ENCODE measurements at places on chromosomes 12 and 14.

DNA sequence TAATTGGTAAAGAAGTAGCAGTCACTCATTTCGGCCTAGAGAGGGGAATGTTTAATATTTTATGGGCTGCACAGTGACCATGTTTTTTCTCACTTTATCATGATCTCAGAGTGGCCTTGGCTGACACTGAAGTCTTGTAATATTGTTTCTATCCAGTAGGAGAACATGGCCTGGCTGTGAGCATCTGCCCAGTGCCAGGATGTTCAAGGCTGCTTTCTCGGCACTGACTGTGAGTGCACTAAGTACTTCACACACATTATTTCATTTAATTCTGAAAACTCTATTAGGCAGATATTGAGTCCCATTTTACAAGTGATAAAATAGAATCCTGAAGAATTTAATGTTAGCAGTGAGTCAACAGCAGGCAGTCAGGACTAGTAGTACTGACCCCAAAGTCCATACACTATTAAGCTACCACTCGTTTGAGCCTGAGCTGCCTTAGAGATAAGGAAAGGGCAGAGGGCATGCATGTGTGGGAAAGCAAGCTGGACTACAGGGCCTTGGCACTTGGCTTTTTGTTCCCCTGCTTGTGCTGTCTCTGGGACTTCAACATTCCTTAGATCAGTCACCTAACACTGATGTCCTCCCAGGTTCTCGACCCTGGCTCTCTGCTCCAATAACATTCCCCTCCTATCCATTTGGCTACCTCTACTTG, 42.2 kb upstream of the APPL2 start:
- no peak for DNase-seq

DNA sequence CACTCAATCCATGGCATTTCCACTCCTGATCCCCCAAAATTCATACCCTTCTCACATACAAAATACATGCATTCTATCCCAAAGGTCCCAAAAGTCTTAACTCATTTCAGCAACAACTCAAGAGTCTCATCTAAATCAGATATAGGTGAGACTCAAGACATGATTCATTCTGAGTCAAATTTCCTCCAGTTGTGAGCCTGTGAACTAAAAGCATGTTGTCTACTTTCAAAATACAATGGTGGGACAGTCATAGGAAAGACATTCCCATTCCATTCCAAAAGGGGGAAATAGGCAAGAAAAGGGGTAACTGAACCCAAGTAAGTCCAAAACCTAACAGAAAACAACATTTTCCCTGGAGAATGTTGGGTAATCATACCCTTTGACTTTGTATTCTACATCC, 103.3 kb downstream of the C12orf75 start:
- no peak for DNase-seq

- peak; percentile 7 for DNase-seq
Observed at GRCh38 chr12:40152783-40153383, 47.0 kb upstream of the SLC2A13 start.

GRCh38 chr12:133081159-133081780, 547 bp downstream of the ZNF140 start:
- DNase-seq = no peak

DNA sequence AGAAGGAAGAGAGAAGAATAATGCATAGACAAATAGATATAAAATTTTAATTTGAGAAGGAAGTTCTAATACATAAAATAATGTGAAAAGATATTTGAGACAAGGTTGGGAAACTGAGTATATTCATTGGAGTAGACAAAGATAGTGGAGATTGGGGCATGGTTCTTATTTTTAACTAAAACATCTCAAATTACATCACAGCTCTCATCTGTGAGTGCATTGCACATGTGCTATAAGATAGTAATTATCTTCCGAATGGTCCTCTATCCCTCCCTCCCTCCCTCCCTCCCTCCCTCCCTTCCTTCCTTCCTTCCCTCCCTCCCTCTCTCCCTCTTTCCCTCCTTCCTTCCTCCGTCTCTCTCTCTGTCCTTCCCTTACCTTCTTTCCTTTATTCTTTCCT, 1104.0 kb upstream of the FLRT2 start:
- no peak for DNase-seq

DNA sequence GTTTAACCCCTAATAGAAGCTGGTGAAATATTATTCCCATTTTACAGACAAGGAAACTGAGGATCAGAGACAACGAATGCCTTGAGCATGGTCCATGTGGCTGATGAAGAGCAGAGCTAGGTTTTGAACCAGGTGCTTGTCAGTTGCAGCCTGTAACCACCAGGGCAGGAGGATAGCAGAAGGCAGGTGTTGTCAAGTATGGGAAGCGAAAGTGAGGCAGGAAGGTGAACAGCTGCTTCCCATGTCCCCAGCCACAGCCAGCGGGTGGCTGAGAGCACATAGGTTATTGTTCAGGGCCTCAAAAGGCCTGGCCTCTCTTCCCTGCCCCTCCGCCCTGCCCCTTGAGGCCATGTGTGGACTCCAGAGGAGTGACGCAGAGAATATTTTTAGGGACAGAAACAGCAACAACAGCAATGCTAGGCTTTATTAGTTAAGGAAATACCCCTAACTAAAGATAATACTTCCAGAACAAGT, 39.6 kb downstream of the IQSEC3 start:
- peak; percentile 80 for DNase-seq

DNA sequence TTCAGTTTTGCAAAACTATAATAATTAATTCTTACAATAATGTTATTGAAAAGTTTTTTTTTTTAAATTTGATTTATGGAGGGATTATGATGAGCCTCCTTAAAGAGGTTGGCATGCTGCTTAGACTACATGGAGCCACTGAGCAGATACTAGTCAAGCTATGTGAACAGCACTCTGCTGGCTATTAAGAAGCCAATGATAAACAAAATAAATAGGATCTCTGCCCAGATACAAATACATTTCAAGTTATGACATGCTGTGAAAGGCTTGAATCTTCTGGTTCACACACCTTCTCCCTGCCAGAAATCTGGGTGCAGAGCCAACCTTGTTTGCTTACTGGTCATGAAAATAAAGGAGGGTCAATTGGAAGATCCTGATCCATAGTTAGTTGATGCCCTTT, 107.4 kb upstream of the NAV3 start:
- DNase-seq = no peak

- DNase-seq = no peak
Observed at GRCh38 chr12:2616763-2617162, 178.0 kb upstream of the FKBP4 start.

GRCh38 chr12:75850721-75851462, 180.7 kb downstream of the PHLDA1 start:
- DNase-seq = no peak

DNA sequence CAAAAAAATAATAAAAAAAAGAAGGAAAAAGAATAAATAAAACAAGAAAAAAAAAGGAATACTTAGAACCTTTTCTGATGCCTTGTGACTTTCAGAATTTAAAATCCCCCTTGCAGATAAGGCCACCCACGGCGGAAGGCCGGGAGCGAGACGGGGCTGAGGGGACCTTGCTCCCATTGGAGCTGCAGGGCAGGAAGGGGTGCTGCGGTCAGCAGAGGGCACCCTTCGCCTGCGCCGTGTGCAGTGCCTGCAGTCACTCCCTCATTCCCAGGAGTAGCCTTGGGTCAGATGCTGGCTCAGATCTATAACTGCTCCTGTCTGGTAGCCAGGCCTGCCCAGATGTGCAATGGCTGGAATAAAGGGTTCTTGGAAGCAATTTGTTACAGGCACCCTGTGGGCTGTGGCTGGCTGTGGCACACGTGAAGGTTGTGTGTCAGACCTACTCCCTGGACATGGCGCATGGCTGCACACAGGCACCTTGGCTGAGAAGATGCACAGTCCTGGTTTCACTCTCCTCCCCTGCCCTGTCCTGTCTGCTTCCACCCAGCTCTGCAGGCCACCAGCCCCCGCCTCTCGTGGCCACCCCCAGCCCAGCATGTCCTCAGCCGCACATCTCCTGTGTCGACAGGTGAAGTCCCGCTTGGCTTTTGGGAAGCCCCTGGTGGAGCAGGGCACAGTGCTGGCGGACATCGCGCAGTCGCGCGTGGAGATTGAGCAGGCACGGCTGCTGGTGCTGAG, 13.4 kb upstream of the ALDH2 start:
- DNase-seq = peak; percentile 37

GRCh38 chr12:53190108-53190729, 9.5 kb upstream of the CSAD start:
- peak; percentile 45 for DNase-seq

GRCh38 chr12:71441836-71442566, 2.4 kb downstream of the LGR5 start:
- DNase-seq = no peak

DNA sequence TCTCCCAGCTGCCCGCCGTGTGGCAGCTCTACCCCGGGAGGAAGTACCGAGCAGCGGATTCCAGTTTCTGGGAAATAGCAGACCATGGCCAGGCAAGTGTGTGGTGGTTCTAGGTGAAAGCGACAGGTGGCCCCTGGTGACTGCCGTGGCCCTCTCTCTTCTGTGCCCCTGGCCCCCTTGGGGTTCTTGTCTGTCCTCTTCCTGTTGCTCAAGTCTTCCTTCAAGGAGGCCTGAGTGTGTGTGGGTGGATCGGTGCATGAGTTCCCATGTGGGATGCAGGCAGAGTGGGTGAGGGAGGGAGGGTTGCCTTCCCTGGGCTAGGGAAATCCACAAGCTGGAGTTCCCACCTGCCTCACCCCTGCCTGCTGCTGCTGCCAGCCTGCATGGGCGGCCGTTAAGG, 4.6 kb downstream of the TCL1B start:
- no peak for DNase-seq

DNA sequence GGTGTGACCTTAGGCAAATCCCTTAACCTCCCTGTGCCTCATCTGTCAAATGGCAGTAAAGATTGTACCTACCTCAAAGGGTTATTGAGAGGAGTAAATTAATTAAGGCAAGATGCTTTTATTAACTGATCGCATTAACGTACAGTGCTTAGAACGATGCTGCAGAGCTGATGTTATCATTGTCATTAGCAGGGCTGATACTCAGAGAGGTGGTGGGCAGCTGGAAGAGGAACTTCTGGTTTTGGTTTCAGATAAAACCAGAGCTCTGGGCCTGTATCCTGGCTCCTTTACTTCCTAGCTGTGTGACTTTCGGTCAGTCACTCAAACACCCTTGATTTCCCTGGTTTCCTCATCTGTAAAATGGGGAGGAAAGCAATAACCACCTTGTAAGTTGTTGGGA, 55.1 kb downstream of the CALM1 start:
- DNase-seq = no peak

DNA sequence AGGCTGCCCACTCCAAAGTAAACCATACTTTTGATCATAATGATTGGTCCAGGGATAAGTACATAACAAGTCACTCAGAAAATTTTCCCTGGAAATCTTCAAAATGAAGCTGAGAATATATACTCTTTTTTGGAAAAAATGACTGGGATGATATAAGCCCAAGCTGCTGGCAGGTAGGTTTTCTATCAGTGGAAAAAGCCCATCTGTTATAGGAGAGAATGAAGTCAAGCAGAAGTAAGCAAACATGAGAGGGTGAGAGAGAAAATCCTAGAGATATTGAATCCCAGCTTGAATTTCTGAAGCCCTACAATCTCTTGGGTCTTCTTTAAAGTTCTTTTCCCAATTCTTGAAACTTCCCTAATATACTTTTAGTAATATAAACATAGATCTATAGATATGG, 37.3 kb upstream of the ZDHHC17 start:
- no peak for DNase-seq

- peak; percentile 46 for DNase-seq
Observed at GRCh38 chr12:130832561-130833209, 6.4 kb downstream of the STX2 start.

DNA sequence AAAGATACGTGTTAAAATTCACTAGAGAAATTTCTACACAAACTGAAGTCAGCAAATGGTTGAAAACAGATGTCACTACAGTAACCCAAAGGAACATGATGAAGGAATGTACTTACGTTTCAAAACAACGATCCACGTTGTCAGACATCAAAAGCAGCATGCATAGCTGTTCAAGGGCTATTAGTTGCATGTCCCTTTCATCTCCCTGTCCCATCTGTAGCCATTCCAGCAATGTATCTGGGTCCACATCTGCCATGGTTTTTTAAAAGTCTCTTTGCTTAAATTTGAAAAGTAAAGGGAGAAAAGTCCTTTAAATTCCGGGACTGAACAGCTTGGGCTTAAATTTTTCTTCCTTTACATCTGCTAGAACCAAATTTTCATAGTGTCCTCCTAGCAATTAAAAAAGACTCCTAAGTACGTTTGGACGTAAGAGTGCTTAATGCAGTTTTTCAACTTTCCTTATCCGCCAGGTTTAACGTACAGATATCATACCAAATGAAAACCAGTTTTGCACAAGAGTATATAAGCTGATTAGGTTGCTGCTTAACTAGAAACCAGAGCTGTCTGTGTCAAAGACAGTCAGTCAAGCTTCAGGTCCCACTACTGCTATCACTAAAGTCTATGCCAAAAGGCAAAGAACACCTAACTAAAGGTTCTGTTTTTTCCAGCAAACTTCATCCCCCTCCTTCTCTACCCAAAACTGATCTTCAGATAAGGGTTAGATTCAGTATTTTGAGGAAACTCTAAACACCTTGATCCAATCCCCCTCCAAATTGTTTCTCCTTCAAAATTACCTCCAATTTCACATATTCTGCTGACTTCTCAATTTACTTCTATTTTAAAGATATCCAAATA, 1.7 kb downstream of the HECTD1 start:
- DNase-seq = peak; percentile 5

- no peak for DNase-seq
Observed at GRCh38 chr12:31507966-31508365, 83.0 kb downstream of the DENND5B start.

GRCh38 chr14:65446159-65446558, 33.6 kb downstream of the FUT8 start:
- DNase-seq = no peak

- no peak for DNase-seq
Observed at GRCh38 chr14:32618991-32619390, 289.9 kb downstream of the AKAP6 start.

- DNase-seq = no peak
Observed at GRCh38 chr14:32883188-32883587, 55.5 kb upstream of the NPAS3 start.

- DNase-seq = peak; percentile 83
Observed at GRCh38 chr12:57583008-57583831, 7.8 kb upstream of the PIP4K2C start.

Measured in SHP77 (cell line).